ENCODE measurements at places on chromosomes 4 and X. TPM values are rescaled to one million over a fixed set of nuclear protein-coding genes. Genes with fewer than 3 reads are reported as not detected.

GRCh38 chr4:163806653-163807052 lies 312.2 kb downstream of the TMA16 start:
- DNase-seq, result no peak

- DNase-seq, result no peak
Observed at GRCh38 chr4:56048383-56048701, 99.6 kb downstream of the CEP135 start.

DNA sequence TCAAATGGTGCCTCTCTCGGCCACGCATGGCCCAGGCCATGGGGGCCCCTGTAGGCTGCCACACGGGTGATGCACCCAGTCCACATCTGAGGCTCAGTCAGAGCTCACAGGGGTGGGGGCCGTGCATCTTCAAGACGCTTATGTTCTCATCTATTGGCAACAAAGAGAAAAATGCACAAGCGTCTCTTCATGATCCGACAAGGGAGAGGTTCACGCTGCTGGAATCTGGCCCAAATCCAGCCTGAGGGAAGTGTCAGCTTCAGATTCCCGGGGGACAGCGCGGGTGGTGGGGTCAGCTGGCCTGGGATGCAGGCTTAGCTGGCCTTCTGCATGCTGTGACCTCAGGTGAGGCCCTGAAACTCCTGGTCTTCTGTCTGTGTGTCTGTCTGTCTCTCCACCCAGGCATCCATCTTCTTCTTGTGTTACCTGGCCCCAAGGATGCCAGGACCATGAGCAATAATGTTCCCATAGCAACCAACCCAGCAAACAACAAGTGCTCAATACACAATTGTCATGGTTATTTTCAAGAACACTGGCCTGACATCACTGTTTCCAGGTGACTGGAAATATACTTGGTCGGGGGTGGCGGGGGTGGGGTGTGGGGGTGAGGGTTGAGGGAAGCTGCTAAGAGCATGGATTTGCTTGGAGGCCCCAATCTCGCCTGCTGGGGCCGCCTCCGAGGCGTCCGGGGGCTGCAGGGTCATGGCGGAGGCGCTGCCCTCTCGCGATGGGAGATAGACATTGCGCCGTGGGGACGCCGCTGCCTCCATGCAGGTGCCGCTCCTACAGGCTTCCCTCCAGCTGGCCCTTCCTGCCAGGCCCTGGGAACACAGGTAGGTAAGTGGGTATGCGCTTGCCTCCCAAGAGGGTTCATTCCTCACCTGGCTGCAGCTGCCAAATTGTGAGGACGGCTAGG lies 48.3 kb downstream of the ABLIM2 start:
- DNase-seq, result no peak

DNA sequence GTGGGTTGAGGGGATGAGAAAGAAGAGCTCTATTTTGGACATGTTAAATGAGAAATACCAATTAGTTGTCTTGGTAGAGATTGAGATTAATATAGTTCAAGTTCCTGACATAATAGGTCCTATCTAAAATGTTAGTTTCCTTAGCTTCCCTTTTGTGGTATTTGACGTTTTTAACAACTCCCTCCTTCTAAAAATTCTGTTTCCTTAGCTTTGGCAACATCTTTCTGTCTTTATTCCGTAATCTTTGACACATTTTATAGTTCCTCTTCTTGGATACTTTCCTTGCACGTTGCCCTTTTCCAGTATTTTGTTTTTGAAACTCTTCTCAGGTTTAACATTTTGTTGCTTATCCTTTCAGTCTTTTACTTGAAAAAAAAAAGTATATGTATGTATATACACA lies 36.9 kb downstream of the LAMTOR3 start:
- no peak for DNase-seq

NAP1L3 gene
- total RNA-seq, result 1.1 TPM

MAGEB2 gene
- not detected for total RNA-seq

GYPB gene
- not detected for total RNA-seq

HAUS7 gene
- 37.6 TPM for total RNA-seq

Measured in activated CD4-positive, alpha-beta T cell treated with anti-CD3 and anti-CD28 coated beads, Interleukin-2, amount 10 ng/mL, durations not matched to agents 7 days and 5 days (primary cell).